ENCODE measurements at places on chromosomes 2 and 18. TPM values are rescaled to one million over a fixed set of nuclear protein-coding genes. Genes with fewer than 3 reads are reported as not detected.

SAG gene
- not detected for total RNA-seq

STK39 gene
- 20.6 TPM for total RNA-seq

ALK gene
- total RNA-seq: not detected

SLC40A1 gene
- 2.0 TPM for total RNA-seq

HOXD8 gene
- total RNA-seq: 6.2 TPM

RTP5 gene
- not detected for total RNA-seq

AMER3 gene
- total RNA-seq: not detected

EMX1 gene
- total RNA-seq: not detected

CNRIP1 gene
- total RNA-seq: 1.6 TPM

CERKL gene
- 0.31 TPM for total RNA-seq

CCL20 gene
- 6.9 TPM for total RNA-seq

NLRC4 gene
- total RNA-seq: 0.11 TPM

ACTG2 gene
- 0.40 TPM for total RNA-seq

DNER gene
- 11.8 TPM for total RNA-seq

RAB6C gene
- total RNA-seq: not detected

NMUR1 gene
- total RNA-seq: not detected

CD8B2 gene
- total RNA-seq: not detected

COL3A1 gene
- 0.22 TPM for total RNA-seq

UPP2 gene
- not detected for total RNA-seq

ANKRD62 gene
- total RNA-seq: not detected

AFF3 gene
- 0.02 TPM for total RNA-seq

ZFP36L2 gene
- total RNA-seq: 35.1 TPM

HDLBP gene
- 266 TPM for total RNA-seq

ACYP2 gene
- 8.5 TPM for total RNA-seq

GNLY gene
- total RNA-seq: not detected

LRATD1 gene
- 0.17 TPM for total RNA-seq

IMP4 gene
- total RNA-seq: 163 TPM

NTSR2 gene
- 0.08 TPM for total RNA-seq

CD8A gene
- total RNA-seq: 0.18 TPM

SNRPD1 gene
- 166 TPM for total RNA-seq

UBR3 gene
- total RNA-seq: 8.5 TPM

REEP1 gene
- total RNA-seq: 1.1 TPM

SERPINB10 gene
- total RNA-seq: not detected

FMNL2 gene
- total RNA-seq: 31.2 TPM

UGT1A6 gene
- total RNA-seq: 0.72 TPM

CPO gene
- 0.05 TPM for total RNA-seq

LYG2 gene
- total RNA-seq: not detected

All from A549 treated with AZD2906 at 1 μM for 4 hours (cell line).